ENCODE measurements at places on chromosomes 11 and 22. TPM values are rescaled to one million over a fixed set of nuclear protein-coding genes. Genes with fewer than 3 reads are reported as not detected.

OPCML gene
- total RNA-seq, result not detected

SYT7 gene
- not detected for total RNA-seq

ARHGAP20 gene
- not detected for total RNA-seq

IFT27 gene
- 10.9 TPM for total RNA-seq

OR8G5 gene
- not detected for total RNA-seq

EXPH5 gene
- total RNA-seq, result 3.7 TPM

PGGHG gene
- total RNA-seq, result 671 TPM

SLC22A8 gene
- not detected for total RNA-seq

KLHL35 gene
- total RNA-seq, result 0.33 TPM

HOATZ gene
- total RNA-seq, result not detected

ABCC8 gene
- not detected for total RNA-seq

CDC42EP2 gene
- total RNA-seq, result 0.96 TPM

SHISAL1 gene
- total RNA-seq, result not detected
